ENCODE measurements at places on chromosomes 1 and 21.

DNA sequence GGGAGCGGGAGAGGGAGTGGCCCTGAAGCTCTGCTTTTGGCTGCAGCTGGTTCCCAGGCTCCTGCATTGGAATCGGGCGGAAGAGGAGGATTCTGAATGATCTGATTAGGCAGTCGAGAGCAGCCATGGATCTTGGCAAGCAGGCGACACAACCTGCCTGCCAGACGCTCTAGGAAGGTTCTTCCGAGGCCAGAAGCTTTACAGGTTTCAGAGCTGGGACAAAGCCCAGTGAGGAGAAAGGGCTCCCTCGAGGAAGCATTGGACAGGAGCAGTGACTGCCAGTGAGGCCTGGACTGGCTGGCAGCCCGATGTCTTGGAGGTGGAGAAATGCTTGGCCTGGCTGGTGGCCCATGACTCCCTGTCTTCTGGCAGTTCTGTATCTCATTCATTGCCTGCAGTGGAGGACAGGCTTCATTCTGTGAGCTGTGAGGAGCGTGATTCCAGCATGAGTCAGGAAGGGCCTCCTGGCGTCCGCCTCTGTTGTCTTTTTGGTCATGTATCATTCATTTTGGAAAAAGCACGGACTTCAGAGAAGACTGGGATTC, 132.7 kb upstream of the IPO9 start:
- DNase-seq = no peak

DNA sequence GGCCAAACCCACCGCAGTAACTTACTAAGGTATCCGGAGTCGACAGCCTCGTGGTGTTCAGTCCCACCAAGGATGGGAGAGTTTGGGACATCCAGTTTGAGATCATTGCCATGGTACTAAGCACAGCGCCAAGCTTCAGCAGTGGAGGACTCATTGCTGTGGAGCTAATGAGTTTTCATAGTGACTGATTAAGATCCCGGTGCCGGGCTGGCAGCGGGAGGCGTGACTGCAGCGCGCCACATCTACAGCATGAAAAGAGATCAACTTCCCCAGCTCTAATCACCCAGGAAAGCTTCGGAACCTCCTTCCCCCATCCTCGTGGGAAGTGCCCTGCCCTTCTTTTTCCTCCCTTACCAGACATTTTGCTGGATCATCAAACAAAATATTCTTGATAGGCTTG, 149.9 kb downstream of the OLFM3 start:
- no peak for DNase-seq

DNA sequence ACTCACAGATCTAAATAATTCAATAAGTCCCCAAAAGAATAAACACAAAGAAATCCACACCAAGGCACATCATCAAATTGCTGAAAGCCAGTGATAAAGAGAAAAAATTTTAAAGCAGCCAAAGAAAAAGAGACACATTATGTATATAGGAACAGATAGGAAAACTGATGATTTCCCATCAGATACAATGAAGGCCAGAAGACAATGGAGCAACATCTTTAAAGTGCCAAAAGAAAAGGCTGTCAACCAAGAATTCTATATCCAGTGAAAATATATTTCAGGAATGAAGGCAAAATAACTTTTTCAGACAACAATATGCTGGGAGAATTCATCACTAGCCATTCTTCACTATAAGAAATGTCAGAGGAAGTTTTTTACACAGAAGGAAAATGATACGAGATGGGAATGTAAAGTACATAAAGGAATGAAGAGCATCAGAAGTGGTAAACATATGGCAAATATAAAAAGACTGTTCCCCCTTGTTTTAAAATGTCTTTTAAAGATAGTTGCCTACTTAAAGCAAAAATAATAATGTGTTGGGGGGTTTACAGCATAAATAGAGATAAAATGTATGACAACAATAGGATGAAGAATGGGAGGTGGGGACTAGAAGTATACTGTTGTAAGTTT, 9.4 kb upstream of the MYOG start:
- no peak for DNase-seq

- no peak for DNase-seq
Measured at GRCh38 chr1:216830424-216831210, 107.4 kb upstream of the ESRRG start.

- no peak for DNase-seq
Measured at GRCh38 chr1:67534627-67535065, 104.4 kb upstream of the SERBP1 start.

DNA sequence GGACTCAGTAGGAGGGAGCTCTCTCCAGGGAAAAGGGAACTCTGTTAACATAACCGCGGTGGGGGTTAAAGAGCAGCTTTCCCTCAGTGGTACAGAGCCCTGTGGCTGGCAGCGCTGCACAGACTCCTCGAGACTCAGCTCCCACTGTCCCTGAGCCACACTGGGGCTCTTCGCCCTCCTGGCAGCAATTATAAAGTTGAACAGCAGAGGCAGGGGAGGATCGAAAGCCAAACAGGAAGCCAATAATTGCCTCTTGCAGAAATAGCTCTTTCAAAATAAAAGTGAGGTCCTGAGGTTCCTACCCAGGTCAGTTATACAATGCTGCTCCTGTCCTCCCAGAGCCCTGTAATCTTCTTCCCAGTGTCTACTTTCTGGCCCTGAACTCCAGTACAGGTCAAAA, 77.0 kb downstream of the FAM78B start:
- DNase-seq = no peak

GRCh38 chr1:203028784-203029553, 2.7 kb downstream of the PPFIA4 start:
- no peak for DNase-seq

DNA sequence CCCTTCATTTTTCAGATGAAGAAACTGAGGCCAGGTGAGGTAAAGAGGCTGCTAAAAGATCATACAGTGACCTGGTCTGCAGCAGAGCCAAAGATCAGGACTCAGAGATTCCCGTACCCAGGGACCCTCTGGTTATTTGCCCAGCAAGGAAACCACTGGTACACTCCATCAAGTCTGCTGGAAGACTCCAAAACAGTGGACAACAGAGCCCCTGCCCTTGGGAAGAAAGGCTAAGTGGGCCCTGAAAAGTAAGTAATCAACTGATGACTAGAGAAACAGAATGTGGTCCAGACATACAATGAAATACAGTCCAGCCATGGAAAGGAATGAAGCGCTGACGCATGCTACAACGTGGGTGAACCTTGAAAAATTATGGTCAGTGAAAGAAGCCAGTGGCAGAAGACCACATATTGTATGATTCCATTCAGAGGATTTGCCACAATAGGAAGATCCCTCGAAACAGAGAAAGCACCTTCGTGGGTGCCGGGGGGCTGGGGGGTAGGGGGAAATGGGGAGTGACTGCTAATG, 106.4 kb downstream of the ETS2 start:
- no peak for DNase-seq

GRCh38 chr1:56397409-56397808, 182.0 kb downstream of the PLPP3 start:
- no peak for DNase-seq
